ENCODE measurements at places on chromosomes 11 and 22.

GRCh38 chr11:93827363-93827762 is 23.1 kb downstream of the VSTM5 start:
- no peak for DNase-seq

GRCh38 chr11:46280706-46281105 is 3.2 kb downstream of the CREB3L1 start:
- no peak for DNase-seq

- DNase-seq, result no peak
These were observed at the start of gene MRGPRX2 for GRCh38 chr11:19060629-19061028. TSS of gene MRGPRX2 (minus strand) at chr11:19060717. CDS start at chr11:19056402, 4,315 bp downstream.

DNA sequence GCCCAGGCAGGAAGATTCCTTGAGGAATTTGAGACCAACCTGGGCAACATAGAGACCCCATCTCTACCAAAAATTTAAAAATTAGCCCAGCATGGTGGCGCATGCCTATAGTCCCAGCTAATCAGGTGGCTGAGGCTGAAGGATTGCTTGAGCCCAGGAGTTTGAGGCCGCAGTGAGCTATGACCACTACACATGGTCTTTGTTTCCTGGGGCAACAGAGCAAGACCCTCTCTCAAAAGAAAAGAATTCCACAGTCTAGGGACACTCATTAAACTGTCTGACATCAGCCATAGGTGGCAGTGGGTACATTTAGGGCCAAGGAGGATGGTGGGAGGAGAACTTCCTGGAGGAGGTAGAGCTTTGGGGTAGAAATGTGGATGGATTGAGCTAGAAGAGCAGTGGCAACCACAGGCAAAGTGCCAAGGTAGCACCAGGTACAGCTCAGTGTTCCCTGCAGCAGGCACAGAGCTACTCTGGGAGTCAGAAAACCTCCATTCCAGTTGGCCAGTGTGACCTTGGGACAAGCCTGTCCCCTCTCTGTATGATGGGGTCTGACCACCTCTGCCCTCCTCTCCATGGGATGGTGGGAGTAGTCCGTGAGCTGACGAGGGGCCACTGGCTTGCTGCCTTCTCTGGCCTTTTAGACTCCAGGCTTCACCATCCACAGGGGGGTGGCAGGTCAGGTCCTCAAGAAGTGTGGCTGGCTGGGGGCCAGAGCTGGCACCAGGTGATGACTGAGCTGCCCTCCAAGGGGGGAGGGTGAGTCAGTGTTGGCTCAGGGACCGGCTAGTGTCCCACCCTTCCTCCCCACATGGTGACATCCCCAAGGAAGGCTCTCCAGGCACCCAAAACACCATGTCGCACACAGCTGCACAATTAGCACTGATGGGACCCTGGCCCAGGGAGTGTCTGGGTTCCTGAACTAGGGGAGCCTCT is 3.7 kb upstream of the CLCF1 start:
- DNase-seq, result no peak

- DNase-seq, result no peak
These were observed 2.8 kb upstream of the LZTR1 start for GRCh38 chr22:20979243-20979809.

GRCh38 chr11:2511421-2512369 is 66.9 kb downstream of the KCNQ1 start:
- DNase-seq, result no peak

DNA sequence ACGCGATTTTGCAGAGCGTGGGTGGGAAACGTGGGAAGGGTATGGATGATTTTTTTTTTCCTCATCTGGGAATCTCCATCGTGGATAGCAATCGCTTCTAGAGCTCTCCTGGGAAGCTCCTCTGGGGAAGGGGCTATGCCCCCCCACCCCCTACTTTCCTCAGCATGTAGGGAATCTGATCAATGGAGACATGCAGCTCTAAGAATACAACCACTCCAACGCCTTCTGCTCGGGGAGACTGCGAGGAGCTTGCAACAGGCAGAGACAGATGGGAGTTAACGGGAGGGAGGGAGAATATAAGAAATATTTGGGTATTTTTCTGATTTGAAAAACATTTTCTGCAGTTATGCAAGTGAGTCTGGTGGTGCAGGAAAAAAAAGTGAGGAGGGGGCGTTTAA is 104.6 kb upstream of the HSD17B12 start:
- no peak for DNase-seq

DNA sequence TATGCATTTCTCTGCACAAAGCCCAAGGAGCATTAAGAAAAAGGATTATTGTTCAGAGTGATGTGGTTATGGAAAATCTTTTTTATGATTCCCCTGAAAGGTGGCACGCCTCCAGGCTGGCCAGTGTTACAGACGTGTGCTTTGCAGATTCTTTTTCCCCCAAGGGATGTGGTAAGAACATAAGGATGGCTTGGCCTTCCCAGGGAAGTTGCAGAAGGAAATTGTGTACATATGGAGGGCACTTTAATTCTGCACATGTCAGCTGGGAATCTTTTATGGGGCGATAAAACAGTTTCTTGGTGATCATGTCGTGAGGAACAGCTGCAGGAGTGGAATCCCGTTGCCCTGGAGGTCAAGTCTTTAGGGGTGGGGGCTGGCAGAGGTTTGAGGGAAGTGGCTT is 9.7 kb downstream of the SMARCB1 start:
- DNase-seq, result no peak

GRCh38 chr11:61736310-61736709 is 16.1 kb upstream of the MYRF start:
- DNase-seq, result no peak

GRCh38 chr11:123151366-123151765 is 43.7 kb downstream of the CLMP start:
- DNase-seq, result no peak

DNA sequence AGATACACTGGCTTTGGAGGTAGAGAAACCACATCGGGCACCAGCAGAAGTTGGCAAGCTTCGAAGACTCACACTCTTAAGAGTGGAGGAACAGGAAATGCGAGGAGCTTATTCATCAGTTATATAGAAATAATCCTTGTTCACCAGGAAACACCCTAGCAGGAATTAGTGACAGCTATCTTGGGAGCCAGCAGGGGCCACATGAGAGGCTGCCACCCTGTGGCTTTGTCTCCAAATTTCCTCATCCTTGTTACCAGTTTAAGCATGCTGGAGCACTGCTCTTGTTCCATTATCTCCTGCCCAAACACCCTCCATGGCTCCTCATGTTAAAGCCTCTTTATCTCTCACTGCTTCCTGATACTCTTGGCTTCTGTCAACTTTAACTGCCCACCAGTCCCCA is 131.0 kb downstream of the PLEKHA7 start:
- peak; percentile 13 for DNase-seq

DNA sequence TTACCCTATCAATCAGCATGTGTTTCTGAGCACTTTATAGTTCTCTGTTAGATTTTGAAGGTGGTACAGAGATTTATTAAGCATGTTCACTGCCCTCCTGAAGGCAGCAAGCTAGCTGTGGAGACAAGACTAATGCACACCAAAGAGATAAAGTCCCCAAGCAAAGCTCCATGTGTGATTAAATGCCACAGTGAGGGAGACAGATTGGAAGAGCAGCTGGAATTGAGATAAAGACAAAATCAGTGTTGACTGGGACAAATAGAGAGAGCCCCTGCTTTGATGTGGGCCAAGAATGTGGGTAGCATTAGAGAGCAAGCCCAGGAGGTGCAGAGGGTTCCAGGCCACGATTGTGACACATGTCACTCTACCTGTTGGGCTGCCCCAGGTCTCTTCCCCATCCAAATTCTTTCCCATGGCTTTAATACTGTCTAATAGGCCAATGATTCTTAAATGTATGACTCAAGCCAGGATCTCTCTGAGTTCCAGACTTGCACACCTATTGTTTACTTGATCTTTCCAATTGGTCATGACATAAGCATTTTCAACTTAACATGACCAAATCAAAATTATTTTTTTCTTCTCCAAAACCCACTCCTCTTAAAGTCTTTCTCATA is 60.1 kb upstream of the ZC3H12C start:
- no peak for DNase-seq

- no peak for DNase-seq
These were observed 936 bp downstream of the IL17REL start for GRCh38 chr22:50011447-50012210.

- DNase-seq, result no peak
These were observed 2.6 kb downstream of the CNTF start for GRCh38 chr11:58625086-58625485.

DNA sequence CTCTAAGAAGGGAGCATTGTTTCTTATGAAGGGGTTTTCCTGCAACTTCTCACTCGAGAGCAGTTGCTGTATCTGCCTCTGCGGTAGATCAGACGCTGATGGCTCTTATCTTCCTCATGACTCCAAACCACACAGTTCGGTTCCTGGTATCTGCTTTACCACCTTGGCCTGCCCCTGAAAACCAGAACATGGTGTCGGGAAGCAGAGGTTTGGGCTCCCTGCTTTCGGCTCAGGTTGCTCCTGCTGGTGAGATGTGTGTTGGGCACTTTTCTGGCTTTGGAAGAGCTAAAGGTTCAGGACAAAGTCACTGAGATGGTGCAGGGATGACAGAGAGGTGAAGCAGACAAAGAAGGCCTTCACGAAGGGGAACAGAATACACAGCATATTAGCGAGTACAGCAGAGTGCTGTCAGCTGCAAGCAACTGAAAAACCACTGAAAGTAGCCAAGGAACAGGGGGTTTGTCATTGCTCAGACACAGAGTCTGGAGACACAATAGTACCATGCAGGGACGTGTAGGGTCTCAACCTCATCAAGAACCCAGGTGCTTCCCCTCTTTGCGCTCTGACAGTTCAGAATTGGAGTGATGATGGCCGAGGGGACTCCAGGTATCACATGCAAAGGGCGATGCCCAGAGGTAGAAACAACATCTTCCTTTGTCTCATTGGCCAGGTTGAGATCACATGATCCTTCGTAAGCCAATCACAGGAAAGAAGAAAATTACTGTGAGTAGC is 11.9 kb upstream of the CSF2RB start:
- DNase-seq, result no peak

DNA sequence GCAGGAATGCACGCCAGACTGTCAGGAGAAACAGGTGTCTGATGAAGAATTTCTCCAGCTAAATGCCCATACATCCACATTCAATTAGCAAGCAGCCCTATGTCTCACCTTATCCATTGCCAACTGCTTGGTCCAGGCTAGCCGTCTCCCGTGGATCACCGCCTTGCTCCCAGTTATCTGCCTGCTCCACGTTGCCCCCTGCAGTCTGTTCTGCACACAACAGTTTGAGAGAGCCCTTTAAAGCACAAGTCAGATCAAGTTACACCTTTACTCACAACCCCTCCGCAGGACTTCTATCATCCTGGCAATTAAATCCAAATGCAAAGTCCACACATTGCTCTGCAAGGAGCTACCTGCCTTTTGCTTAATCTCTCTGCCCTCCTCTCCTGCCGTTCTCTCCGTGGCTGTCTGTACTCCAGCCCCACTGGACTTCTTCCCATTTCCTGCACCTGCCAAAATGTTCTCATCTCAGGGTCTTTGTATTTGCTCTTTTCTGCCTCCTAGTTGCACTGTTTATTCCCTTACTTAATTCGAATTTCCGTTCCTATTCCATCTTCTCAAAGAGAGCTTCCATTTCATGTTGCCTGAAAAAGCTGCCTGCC is 185.3 kb upstream of the LARGE1 start:
- DNase-seq, result peak; percentile 56

DNA sequence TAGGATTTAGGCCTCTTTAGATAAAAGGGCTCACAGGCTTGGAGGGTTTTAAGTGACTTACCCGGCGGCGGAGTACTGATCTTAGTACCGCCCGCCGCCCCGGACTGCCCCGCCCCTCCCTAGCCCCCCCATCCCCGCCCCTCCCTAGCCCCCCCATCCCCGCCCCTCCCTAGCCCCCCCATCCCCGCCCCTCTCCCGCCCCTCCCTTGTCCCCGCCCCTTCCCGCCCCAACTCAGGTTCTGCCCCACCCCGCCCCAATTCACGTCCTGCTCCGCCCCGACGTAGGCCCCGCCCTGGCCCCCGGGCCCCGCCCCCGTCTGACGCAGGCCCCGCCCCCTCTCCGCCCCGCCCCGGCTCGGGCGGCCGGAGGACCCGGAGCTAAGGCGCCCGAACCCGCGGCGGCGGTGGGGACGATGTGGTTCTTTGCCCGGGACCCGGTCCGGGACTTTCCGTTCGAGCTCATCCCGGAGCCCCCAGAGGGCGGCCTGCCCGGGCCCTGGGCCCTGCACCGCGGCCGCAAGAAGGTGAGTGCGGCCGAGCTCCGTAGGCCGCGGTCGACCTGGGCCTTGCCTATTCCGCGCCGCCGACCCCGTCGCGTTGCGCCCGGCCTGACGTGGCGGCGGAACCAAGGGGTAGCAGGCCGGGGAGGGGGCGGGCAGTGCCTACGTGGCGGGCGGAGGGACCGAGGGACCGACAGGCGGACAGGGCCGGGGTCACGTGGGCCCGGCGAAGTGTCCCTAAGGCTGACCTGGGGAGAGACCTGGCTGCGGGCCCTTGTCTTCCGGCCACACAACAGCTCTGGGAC is at the start of gene SCYL1:
Gene SCYL1, plus strand, starts transcription at position 343 of the 805 bp plus-strand sequence. Its CDS starts 71 bp downstream, at position 414.
- DNase-seq, result peak; percentile 79

DNA sequence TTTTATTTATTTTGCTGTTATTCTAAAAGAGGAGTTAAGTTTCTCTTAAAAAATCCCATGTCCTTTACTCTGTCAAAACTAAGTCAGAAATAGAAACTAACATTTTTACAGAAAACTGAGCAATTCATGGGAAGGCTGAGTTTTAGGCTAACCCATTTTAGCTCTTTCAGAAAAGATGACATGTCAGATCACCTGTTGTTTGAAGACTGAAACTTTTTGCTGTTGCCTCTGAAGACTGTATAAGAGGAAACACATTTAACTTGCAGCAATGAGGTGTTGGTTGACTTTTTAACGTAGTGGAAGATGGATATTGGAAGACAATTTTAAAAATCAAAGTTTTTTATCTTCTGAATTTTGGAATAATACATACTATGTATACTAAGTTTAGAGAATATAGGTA is 115.4 kb downstream of the METTL15 start:
- DNase-seq, result no peak

DNA sequence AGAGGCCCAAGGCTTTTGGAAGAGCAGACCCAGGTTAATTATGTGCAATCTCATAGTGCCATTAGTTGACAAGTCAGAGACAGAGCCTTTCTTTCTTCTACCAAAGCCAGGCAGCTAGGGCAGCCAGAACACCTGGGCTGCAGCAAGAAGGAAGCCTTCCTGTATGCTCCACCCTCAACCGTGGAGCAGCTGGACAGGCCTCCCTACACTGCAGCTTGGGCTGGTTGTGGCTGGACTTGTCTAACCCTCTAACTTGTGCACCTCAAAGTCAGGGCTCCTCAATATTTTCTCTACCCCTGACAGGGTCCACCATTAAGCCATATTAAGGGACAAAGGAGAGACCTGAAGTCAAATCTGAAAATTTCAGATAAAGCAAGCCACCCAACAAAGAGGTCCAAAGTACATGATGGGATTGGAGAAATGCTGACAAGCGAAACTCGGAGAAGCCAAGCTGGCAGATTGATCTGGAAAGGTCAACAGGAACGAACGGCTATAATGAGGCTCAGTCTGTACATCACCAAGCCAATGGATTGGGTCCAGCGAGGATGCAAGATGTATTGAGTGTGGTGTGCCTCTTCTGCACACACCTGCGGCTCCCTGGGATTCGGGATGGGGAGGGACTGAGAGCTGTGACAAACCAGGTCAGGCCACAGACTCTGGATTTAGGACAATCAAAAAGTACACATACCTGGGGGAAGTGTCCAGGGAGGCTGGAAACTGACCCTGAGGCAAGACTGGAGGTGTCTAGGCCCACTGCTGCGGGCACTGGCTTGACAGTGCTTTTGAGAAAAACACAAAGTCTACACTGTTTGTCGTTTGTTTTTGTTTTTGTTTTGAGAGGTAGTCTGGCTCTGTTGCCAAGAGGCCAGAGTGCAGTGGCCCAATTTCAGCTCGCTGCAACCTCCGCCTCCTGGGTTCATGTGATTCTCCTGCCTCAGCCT is 11.7 kb upstream of the SLC43A3 start:
- no peak for DNase-seq

- no peak for DNase-seq
These were observed 27.4 kb downstream of the TSPAN4 start for GRCh38 chr11:870127-870413.

Measured in NB4 (cell line).